ENCODE measurements at places on chromosomes 6 and 20. TPM values are rescaled to one million over a fixed set of nuclear protein-coding genes. Genes with fewer than 3 reads are reported as not detected.

- no peak for DNase-seq
These were observed 677.3 kb upstream of the AGPAT4 start for GRCh38 chr6:161951126-161951525.

The EPHA7 gene
- 1.5 TPM for total RNA-seq

DNA sequence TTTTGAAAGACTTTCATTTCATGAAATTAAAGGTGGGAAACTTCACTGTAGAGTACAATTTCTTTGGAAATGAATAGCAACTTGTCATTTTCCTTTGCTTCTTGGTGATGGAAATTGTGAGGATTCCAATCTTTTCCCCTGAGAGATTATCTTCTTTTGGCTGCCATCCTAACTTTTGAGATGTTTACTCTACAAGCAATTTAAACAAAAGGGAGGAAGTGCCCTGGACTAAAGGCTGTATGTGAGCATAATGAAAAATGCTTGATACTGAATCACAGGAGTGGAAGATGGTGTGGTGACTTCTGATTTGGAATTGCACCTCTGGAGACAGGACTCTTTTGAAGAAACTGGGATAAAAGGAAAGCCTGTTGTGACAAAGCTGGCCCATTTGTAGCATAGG, 43.1 kb upstream of the JAG1 start:
- no peak for DNase-seq

DNA sequence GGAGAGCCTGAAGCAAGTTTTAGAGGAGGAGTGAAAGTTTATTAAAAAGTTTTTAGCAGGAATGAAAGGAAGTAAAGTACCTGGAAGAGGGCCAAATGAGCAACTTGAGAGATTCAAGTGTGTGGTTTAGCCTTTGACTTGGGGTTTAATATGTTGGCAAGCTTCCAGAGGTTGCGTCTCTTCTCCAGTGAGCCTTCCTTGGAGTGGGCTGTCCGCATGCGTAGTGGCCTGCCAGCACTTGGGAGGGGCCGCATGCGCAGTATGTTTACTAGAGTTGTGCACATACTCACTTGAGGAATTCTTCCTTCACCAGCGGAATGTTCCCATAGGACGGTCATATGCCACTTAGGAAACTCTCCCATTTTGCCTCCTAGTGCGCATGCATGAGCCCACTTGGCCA, 235.2 kb downstream of the ALDH8A1 start:
- no peak for DNase-seq

DNA sequence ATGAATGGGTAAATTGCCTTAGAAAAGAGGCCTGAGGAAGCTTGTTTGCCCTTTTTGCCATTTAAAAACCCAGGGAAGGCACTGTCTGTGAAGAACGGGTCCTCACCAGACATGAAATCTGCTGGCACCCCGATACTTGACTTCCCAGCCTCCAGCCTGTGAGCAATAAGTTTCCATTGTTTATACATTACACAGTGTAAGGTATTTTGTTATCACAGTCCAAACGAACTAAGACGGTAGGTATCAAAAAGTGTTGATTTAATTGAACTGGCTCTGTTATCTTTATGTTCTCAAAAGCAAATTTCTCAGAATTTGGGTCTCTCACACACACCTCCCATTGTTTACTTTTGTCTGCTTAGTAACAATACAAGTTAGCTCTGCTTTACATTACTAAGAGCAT, 181.1 kb upstream of the MARCKS start:
- no peak for DNase-seq

The BACH2 gene
- total RNA-seq, result 1.5 TPM

GRCh38 chr6:104642871-104643270, 216.8 kb downstream of the HACE1 start:
- DNase-seq, result no peak
